NCI-H1417 (cell line): ENCODE measurements at places on chromosomes 3 and 15.
A peak's percentile ranks its signal among the peaks of the same experiment; 100 is the strongest.

DNA sequence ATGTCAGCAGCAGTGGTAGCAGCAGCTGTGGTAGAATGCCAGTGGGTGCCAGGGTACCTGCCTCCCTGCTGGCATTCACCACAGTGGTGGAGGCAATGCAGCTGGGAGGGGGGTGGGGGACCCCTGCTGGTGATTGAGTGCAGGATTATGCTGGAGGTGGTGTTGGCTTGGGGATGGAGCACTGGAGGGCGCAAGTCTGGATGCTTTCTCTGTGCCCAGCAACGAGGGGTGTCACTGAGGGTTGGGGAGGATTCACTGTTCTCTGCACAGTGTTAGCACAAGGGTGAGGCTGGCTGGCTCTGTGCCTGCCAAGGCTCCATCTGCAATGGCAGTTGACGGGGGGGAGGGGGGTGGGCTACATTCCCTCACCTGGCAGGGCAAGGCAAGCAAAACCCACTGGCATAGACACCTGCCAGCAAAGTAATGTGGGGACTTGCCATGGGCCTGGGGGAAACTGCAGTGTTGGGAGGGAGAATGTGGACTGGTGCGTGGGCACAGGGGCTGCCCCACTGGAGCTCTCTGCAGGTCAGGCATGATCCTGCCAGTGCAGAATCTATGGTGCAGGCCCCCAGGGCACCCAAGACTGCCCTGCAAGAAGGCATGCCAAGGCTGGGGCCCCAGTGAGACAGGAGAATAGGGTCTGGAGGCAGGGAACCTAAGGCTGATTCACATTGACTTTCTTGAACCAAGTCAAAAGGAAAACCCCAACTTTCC, 64.3 kb downstream of the MINDY4B start:
- no peak for DNase-seq

- DNase-seq, result peak; percentile 48
Observed at GRCh38 chr3:8970971-8971589, 7.8 kb upstream of the RAD18 start.

DNA sequence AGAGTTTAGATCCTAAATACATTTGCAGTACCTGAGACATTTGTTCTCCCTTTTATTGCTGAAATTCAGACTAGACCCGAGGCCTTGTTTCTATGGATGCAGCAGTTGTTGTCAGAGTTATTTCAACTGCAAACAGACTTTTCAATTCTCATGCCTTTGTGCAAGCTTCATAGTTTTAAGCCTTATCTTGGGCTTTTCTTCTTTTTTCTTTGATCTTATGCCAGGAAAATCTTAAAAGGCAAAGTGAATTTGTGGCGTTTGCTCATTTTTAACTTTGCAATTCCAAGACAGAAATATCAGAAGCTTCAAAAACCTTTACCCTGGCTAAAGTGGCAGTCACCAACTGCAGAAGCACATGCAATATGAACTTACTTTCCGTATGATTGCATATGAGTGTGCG, 576.7 kb downstream of the DIPK2A start:
- DNase-seq, result no peak

GRCh38 chr15:73607843-73608242, 25.3 kb downstream of the NPTN start:
- DNase-seq, result no peak

GRCh38 chr15:39953521-39953920, 19.6 kb downstream of the EIF2AK4 start:
- no peak for DNase-seq

DNA sequence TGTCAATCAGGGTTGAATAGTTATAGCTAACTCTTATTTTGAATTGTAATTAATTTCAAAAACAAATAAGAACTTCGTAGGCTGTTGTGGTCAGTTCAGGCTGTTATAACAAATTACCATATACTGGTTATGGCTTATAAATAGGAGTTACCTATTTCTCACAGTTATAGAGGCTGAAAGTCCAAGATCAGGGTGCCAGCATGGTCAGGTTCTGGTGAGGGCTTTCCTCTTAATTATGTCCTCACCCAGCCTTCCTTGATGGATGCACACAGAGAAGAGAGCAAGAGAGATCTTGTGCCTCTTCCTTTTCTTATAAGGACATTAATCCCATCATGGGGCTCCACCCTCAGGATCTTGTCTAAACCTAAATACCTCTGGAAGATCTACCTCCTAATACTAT, 265.9 kb upstream of the SUCLG2 start:
- no peak for DNase-seq

GRCh38 chr3:61741551-61741950, 180.2 kb downstream of the PTPRG start:
- DNase-seq, result no peak

DNA sequence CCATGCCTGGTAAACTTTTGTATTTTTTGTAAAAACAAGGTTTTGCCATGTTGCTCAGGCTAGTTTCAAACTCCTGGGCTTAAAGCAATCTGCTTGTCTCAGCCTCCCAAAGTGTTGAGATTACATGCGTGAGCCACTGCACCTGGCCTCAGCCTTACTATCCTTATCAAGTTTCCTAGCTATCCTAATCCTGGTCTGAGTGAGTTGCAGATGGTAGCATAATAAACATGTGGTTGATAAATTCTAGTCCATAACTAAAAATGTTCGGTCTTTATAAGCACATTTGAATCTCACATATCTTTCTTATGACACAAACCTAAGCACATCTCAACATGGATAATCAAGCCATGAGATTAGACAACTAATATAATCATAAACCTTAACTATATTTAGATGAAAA, 18.5 kb downstream of the NPHP3 start:
- DNase-seq, result no peak

DNA sequence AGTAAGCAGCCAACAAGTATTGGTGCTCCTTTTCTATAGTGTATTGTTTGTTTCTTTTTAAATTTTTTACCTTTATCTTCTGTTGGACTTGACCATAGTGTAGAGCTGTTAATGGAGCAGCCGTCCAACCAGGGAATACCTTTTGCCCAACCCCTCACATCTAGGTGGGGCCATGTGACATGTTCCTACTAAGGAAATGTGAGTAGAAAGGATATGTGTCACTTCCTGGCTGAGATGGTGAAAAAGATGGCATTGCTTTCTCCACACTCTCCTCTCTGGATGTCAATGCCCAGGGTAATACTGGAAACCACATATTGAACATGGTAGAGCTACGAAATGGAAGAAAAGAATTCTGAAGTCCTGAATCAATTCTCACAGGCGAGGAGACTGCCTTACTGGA, 218.8 kb downstream of the TBL1XR1 start:
- no peak for DNase-seq

DNA sequence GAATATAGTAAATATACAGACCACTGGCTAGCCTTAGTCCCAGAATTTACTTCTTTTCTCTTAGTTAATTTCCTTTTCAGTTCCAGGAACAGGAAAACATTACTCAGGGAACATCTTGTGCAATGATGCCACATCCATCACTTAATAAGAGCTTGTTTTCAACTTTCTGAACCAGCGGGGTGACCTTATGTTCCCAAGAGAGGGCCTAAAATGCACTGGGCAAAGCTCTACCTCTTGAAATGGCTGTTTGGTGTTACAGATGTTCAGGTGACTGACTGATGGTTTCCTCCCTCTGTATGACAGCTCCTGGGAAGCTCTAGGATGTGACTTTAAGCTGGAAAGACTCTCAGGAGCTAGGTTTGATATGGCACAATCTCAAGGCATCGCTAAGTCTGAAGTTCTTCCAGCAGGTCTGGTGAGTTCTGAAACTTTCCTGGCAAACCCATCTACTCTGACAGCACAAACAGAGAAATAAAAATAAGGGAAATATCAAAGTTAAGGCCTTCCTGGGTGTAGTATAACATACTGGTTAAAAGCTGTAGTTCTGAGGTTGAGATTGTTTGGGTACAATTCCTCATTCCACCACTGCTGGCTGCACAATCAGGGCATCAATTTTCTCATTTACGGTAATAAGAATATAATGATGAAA, 98.6 kb downstream of the ZIC1 start:
- DNase-seq, result no peak

DNA sequence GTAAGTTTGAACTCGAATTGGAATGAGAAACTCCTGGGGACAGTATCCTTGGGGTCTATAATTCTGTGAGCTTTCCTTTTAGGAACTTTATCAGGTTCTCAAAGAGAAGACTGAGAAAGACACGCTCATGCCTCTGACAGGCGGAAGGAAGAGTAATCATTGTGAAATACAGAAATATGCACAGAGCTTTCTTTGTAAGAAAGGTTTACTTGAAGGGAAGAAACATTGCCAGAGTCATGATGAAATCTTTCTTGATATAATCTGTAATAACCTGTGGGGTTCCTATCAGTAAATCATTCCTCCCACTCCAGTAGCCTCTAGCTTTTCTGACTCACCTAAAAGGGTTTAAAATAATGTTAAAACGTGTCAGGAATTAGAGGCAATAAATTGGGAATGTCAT, 83.6 kb upstream of the CCDC39 start:
- DNase-seq, result no peak

GRCh38 chr15:65222891-65223290, 11.6 kb upstream of the CILP start:
- no peak for DNase-seq

DNA sequence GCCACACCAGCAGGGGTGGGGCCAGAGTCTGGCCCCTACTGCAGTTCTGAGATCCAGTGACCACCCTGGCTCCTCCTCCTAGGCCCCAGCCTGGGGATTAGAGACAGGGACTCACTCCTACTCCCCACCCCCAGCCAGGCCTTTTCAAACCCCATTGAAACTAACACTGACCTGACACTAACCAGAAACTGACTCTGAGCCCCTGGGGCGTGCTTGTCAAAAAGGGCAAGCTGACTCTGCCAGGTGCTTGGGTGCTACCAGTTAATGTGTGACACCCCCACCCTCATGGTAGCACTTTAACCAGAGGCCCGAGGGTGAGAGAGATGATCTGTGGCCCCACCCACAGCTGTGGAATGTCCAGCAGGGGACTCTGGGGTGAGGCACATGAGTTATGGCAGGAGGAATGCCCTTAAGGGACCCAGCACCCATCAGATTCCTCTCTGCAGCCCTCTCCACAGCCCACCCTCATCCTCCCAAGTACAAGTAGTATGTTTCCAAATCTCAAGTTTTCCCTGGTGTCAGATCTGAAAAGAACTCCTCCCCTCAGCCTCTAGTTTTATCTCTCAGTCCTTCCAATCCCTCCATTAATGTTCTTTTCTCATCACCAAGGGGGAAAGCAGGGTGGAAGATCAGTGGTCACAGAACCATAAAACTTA, 1.4 kb downstream of the PTH1R start:
- peak; percentile 2 for DNase-seq

DNA sequence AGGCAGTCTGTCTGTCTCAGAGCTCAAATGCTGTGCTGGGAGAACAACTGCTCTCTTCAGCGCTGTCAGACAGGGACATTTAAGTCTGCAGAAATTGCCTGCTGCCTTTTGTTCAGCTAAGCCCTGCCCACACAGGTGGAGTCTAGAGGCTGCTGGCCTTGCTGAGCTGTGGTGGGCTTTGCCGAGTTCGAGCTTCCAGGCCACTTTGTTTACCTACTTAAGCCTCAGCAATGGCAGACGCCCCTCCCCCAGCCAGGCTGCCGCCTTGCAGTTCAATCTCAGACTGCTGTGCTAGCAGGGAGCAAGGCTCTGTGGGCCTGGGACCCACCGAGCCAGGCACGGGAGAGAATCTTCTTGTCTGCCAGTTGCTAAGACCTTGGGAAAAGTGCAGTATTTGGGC, 25.0 kb upstream of the RPP14 start:
- no peak for DNase-seq

DNA sequence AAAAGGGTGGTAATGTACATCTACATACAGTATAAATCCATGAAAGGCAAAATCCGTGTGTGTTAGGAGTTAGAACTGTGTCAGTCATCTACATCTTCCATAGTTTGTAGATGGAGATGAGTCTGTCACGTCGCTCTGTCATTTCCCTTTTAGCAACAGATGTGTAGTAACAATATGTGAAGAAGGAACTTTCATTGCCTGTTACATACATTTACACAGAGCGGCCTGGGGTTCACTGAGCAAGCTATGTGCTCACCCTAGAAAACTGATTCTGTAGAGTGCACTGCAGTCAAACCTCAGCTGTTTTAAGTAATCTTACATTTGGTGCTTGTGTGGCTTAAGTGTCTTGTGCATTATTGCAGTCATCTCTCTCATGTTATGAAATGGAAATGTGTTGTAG, 41.6 kb upstream of the AP3B2 start:
- no peak for DNase-seq

GRCh38 chr3:27699067-27699466, 23.1 kb downstream of the EOMES start:
- no peak for DNase-seq

GRCh38 chr3:8512234-8512633, 10.6 kb downstream of the LMCD1 start:
- DNase-seq, result no peak

DNA sequence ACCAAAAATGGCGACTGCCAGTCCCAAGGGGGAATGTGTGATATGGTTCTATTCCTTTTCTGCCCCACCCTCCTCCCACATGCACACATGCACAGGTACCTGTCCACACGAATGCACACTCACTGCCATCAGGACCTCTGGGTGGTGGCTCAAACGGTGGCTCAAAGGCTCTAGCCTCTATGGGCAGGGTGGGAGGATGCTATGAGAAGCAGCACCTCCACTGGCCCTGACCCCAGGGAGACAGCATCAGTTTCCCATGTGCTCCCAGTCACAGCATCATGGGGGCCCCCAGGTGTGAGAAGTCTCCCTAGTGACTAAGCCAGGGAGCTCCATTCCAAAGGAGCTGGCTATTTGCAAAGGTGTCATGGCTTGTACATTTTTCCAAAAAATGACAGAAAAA, 15.9 kb downstream of the SEMA3G start:
- DNase-seq, result no peak

DNA sequence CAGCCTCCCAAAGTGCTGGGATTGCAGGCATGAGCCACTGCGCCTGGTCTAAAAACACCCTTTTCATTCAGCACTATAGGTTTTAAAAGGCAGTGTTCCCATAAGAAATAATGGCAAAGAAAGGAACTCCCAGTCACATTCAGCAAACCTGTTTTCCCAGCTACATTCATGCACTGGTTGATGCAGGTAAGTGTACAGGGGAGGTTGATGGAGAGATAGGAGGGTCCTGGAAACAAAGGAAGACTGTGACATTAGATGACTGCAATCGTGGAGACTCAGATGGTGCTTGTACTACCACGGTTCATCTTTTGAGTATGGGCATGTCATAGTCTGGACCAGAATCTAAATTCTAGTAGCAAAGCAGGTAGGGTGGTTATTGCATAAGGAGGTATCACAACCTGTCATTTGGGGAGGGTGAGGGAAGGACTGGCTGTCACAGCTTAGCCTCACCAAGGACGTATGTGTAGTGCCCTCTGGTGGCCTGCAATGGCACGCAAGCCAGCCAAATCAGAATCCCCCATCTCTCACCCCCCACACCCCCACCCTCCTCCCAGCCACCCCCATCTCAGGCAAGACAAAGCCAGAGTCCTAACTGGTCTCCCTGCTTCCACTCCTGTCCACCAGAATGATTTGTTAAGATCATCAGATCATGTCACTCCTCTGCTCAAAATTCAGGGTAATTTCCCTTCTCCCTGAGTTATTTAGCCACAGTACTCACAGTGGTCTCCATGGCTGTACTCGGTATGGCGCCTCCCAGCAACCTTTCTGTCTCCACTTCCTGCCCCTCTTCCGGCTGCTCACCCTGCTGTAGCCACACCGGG, 28.8 kb upstream of the UBL7 start:
- DNase-seq, result peak; percentile 42

DNA sequence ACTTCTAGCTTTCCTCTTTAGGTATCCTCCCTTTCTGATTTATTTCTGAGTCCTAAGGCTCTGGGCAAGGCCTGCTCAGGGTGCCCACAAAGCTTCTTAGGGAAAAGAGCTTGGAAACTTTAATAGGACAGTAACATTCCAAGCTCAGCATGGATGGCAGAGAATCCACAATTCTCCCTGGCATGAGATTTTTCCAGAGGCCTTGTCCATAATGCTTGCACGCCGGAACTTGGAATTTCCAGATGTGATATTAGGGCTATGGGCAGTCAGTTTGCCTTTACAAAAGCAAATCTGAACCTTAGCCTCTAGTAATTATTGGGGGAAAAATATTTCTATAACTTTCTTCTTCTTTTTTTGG, 139.0 kb upstream of the RBMS3 start:
- no peak for DNase-seq
